ENCODE measurements at places on chromosomes 5 and 9.

GRCh38 chr9:127835991-127836516 is 18.4 kb downstream of the ENG start:
- peak; percentile 63 for DNase-seq

DNA sequence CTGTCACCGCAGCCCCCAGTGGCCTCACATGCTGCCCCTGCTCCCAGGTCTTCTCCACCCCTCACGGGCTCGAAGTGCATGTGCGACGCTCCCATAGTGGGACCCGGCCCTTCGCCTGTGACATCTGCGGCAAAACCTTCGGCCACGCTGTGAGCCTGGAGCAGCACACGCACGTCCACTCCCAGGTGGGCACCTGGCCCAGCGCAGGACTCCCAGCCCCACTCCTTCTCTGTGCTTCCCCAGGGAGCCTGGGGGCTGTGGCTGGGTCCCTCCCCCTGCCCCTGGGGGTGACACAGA is 10.5 kb downstream of the GFI1B start:
- DNase-seq = no peak

- no peak for DNase-seq
These were observed 393.4 kb upstream of the IRX4 start for GRCh38 chr5:2276101-2276500.

DNA sequence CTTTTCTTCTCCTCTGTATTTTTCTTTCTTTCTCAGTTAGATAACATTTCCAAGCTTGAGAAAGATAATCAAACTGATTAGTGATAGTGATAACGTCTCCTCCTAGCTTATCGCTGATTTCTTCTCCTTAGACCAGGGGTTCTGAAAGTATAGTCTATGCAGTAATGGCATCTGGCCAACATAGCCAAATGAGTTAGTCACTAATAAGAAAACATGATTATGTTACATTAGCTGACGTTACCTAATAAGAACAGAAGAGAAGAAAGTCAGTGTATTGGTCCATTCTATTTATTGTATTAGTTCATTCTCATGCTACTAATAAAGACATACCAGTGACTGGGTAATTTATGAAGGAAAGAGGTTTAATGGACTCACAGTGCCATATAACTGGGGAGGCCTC is 111.2 kb downstream of the STRBP start:
- peak; percentile 3 for DNase-seq

DNA sequence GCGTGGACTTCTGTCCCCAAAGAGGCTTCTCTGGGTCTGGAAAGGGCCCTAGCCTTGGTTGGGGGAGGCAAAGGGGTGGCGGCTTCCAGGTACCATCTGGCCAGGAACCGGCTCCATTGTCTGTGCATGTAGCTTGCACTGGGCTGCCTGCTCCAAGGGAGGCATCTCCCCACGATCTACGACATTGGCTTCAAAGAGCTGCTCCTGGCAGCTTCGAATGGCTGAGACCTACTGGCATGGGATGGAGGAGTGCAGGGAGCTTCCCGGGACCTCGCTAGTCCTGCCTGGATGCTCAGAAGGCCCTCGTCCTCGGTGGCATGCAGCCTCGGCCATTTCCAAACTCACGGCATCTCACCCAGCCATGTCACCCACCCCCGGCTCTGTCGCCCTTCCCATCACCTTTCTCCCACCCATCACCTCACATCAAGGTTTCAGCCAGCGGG is 137.8 kb downstream of the KCNIP1 start:
- no peak for DNase-seq

DNA sequence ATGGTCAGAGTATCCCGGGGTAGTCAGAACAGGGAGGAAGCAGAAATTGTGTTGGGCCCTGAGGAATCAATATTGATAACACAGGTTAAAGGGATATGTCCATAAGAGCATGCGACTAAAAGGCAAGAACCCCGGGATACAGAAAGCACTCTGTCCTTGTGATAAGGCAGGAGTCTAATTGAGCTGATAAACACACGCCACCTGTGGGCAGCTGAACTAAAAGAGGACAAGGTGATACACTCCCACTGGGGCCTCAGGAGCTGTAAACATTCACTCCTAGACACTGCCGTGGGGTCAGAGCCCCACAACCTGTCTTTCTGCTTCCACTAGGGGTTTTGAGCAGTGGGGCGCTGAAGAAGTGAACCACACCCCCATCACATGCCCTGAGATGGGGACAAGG is 144.7 kb upstream of the MPDZ start:
- no peak for DNase-seq

DNA sequence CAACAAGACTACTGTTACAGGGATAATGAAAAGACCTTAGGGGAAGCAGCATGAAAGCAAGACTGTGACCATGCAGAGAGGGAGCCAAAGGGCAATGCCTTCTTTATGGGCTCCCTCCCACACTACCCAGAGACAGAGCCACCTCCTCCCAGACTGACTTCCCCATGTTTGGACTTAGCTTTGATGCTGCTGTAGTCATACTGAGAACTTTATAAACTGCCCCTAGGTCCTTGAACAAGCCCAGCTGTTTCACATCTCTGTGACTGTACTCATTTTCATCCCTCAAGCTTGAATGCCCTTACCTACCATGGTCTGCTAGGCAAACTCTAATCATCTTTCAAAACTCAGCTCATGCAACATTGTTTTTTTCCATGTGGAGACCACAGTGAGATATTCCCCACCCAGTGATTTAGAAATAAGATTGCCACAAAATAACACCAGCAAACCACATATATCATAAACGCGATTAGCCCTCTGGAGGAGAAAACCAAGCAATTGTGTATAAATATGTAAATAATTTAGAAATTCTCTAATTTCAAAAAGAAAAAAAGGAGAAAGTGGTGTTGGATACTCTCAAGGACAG is 23.4 kb upstream of the FAM169A start:
- no peak for DNase-seq

DNA sequence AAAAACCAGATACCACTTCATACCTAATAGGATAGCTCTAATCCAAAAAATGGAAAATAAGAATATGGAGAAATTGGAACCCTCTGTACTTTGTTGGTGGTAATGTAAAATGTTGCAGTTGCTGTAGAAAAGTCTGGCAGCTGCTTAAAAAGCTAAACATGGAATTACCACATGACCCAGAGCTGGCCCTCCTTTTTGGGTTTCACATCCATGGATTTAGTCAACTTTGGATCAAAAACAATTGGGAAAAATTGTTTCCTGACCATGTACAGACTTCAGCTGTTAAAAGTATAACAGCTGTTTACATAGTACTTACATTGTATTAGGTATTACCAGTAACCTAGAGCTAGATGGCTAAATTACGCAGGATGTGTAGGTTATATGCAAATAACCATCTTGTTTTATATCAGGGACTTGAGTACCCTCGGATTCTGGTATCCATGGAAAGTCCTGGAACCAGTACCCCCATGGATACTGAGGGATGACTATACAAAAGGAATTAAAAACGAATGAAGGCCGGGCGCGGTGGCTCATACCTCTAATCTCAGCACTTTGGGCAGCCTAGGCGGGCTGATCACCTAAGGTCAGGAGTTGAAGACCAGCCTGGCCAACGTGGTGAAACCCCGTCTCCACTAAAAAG is 15.8 kb downstream of the DNAJA1 start:
- DNase-seq = no peak

- DNase-seq = no peak
These were observed 150 bp downstream of the SNX30 start for GRCh38 chr9:112750764-112751055.

GRCh38 chr9:97856857-97857605 is 4.0 kb downstream of the FOXE1 start:
- DNase-seq = no peak

GRCh38 chr9:2163231-2163885 is 148.2 kb downstream of the SMARCA2 start:
- peak; percentile 24 for DNase-seq

- peak; percentile 75 for DNase-seq
These were observed 130.0 kb downstream of the LHFPL2 start for GRCh38 chr5:78518365-78519197.

- DNase-seq = no peak
These were observed 30.3 kb upstream of the GRXCR2 start for GRCh38 chr5:145903113-145903512.

GRCh38 chr5:94471521-94471920 is 146.9 kb downstream of the KIAA0825 start:
- peak; percentile 14 for DNase-seq

DNA sequence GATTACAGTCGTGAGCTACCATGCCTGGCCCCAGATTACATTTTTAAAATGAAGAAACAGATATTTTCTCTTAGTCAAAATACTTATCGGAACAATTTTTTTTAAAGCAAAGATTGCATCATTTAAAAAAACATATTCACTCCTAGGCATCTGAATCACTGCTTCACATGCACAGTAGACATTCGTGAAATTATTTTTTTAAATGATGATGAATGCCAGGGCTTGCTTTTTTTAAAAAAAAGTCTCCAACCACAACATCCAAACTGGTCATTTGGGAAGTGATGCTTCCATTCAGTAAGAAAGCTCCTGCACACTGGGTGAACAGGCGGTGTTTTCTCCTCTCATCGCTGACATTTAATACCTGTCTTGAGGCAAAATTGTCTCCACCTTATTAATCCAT is 223.0 kb upstream of the DMRT1 start:
- DNase-seq = peak; percentile 89

GRCh38 chr5:124707520-124707919 is 38.9 kb downstream of the ZNF608 start:
- DNase-seq = no peak

DNA sequence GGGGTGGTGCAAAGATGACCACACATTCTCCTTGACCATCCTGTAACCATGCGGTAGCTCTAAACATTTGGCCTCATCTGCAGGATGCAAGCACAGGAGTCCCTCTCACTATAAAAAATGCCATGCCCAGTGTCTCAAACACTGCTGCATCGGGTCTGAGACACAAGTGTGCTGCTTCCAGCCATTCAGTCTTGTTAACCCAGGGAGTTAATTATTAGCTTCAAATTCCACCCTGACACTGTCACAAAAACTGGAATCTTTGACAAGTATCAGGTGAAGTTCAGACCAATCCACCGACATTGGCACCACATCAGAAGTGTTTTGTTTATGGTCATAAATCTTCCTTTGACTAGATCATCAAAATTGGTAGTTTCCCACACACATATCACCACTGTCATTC is 119.1 kb upstream of the RASEF start:
- no peak for DNase-seq

- DNase-seq = no peak
These were observed 116.9 kb upstream of the SMC2 start for GRCh38 chr9:103977163-103977562.

- peak; percentile 60 for DNase-seq
These were observed at the start of gene GDNF for GRCh38 chr5:37839407-37840052. Gene GDNF, minus strand, starts transcription at chr5:37840041. Its CDS starts 5,245 bp downstream, at chr5:37834796.

GRCh38 chr5:126871441-126871840 is 94.5 kb downstream of the LMNB1 start:
- DNase-seq = no peak

DNA sequence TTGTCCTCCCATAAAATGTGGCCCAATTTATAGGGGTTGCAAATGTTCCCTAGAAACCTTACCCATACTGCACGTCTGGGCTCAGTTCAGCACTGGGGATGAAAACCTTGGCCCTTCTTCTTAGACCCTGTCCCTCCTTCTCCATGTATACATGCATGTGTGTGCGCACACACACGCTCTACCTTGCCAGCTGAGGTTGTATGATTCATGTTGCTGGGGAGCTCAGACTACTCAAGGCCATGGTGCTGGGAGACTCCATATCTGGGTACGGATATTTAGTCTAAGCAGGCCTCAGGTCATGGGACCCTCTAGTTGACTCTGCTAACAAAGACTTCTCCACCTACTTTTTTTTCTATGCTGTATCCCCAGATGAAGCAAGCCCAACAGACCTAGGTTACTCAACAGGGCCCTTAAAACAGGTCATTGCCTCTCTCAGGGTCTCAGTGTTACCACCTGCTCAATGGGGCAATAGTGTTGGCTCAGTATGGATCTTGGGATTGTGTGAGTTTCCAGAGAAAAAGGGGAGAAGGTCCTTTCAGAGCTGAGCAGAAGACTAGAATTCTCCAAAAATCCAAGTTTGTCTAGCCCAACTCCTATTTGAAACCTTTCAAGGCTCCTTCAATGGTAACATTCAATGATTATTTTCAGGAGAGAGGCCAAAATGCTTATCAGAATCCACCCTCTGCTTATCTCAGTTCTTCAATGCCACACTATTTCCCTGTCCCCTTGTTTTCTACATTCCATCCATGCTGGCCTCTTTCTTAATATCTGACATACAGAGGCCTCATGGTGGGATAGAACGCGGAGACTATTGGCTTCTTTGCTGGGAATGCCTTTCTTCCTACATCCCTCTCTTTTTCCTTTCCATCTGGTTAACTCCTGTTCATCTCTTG is 123.6 kb upstream of the PITX1 start:
- no peak for DNase-seq

DNA sequence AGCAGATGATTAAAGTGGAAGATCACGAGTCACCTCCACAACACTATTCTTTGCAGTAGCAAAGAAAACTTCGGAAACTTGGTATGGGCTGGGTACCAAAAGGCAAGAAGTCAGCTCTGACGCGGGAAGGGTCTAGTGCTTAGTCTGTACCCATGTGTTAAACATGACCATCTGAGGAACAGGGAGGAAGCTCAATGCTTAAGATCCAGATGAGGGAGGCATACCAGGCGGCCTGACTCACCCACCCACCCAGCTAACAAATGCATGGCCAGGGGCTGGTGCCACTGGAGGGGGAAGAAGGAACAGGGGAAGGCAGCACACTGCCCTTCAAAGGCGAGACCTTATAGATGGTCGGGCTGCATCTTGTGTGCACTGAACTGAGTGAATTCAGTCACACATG is 41.8 kb downstream of the CAMSAP1 start:
- no peak for DNase-seq

GRCh38 chr5:170551622-170552021 is 47.8 kb downstream of the KCNIP1 start:
- DNase-seq = no peak

- DNase-seq = peak; percentile 70
These were observed 7.5 kb downstream of the TDRD7 start for GRCh38 chr9:97419309-97419867.

GRCh38 chr9:33041432-33042188 is 16.5 kb downstream of the DNAJA1 start:
- peak; percentile 42 for DNase-seq

GRCh38 chr9:76932265-76932664 is 26.4 kb upstream of the PRUNE2 start:
- DNase-seq = no peak

GRCh38 chr9:26260238-26260637 is 582.0 kb upstream of the TUSC1 start:
- peak; percentile 47 for DNase-seq

DNA sequence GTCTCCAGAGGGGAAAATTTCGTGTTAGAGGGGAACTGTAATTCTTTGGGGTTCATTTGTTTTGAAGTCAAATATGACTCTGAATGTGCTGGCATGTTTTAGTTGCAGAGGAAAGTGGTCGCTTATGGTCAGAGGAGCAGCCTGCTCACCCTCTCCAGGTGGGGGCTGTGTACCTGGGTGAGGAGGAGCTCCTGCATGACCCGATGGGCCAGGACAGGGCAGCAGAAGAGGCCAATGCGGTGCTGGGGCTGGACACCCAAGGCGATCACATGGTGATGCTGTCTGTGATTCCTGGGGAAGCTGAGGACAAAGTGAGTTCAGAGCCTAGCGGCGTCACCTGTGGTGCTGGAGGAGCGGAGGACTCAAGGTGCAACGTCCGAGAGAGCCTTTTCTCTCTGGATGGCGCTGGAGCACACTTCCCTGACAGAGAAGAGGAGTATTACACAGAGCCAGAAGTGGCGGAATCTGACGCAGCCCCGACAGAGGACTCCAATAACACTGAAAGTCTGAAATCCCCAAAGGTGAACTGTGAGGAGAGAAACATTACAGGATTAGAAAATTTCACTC is 13.5 kb downstream of the TXNDC15 start:
- DNase-seq = no peak
